ENCODE measurements at places on chromosomes 16 and 17.

DNA sequence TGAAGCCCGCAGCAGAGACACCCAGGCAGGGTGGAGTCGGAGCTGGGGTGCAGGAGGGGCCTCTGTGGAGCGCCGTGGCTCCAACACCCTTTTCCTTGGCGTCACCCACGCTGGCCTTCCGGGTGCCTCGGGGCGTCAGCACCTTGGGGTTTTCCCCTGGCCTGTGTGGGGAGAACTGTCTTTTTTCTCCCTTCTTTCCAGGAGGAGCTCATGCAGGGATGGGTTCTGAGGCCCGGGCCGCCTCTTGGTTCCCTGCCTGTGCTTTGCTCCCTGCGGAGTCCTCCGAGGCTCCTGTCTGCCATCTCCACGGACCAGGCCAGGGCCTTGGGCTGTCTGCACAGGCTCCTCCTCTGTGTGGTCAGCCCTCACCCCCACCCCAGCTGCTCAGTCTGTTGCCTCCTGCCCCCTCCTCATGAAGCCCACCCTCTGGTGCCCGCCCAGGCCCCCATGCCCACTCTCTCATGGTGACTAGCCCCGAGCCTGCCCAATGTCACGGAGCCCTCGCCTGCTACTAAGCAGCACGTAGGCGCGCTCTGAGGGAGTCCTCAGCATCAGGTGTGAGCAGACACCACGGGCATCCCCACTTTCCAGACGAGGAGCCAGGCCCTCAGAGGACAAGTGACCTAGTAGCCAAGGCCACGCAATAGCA, 5.0 kb downstream of the KATNB1 start:
- no peak for DNase-seq

DNA sequence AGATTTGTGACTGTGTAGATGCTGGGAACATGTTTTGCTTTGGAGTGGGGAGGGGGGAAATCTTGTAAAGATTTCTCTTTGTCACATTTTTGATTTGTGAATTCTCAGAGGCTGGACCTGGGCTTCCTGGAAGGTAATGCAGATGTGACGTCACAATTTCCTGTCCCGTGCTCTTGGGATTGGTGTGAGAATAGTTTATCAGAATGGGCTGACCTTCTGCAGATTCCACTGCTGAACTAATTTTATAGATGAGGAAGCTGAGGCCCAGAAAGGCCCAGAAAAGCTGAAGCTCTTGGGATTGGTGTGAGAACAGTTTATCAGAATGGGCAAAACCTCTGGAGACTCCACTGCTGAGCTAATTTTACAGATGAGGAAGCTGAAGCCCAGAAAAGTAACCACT, 34.0 kb downstream of the HS3ST3B1 start:
- no peak for DNase-seq

- no peak for DNase-seq
These were observed 1.2 kb downstream of the ASGR1 start for GRCh38 chr17:7177954-7178477.

DNA sequence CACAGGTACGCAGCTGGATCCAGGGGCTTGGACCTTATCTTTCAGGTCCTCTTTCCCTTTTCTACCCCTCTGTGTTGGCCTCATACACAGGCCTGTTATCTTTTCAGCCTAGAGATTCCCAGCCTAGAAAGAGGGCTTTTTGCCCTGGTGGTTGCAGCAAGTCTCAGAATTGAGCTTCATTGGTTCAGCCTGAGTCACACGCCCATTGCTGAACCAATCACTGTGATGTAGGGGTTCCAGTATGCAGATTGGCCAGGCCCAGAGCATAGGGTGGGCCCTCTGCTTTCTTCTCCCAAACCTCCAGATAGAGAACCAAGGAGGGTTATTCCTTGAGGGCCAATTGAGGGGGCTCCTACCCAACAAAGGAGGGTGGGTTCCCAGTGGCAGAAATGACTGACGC, 32.8 kb downstream of the GPT2 start:
- no peak for DNase-seq

DNA sequence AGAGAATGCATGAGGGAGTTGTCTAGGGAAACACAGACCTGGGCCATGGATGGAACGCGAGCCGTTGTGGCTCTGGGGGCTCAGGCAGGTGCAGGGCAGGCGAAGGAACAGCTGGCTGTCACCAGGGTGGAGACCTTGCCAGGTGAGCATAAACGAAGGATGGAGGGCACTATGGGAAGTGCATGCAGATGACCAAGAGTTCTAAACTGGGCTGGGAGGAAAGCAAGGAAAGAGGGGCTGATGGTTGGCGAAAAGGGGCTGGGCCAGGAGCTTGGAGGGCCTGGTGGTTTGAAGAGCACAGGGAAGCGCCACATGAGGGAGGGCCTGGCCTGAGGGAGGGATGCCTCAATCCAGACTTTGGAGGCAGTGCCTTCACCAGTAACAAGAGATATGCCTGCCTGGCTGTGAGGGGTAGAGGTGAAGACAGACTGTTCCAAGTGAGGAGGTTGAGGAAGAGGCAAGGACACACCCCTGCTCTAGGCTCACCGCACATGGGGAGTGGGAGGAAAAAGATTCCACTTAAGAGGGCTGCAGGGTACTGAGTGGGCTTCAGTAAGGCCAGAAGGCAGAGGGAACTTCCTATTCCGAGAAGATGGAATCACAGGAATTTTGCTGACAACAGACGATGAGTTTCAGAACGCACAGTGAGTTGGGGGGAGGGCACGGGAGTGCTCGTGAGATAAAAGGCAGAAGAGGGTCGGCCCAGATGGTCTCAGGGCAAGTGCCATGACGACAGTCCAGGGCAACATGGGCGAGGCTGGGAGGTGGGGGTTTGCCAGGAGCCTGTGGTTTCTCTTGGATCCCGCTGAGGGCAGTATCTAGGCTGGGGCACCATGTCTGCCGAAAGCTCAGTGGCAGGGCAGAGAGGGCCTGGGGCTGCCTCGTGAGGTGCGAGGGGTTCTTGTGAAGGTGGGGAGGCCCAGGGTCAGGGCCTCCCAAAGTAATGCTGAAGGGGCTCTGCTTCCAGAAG, 20.6 kb downstream of the B9D1 start:
- DNase-seq: no peak

- no peak for DNase-seq
These were observed 191.7 kb downstream of the IRF8 start for GRCh38 chr16:86090461-86091170.

DNA sequence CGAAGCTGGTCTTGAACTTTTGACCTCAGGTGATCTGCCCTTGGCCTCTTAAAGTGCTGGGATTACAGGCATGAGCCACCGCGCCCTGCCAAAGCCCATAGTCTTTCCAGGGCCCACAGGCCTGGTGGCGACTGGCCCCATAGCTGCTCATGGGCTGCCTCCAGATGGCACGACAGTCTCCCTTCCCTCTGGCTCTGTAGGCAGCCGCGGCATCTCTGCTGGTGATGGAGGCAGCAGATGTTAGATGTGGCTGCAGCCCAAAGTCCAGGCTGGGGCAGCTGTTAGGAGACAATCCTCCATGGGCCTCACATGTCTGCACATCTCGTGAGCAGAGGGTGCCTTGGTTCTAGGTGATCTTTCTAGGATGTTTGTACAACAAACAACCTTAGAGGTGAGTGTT, 69.7 kb upstream of the DNAJA2 start:
- DNase-seq: no peak

DNA sequence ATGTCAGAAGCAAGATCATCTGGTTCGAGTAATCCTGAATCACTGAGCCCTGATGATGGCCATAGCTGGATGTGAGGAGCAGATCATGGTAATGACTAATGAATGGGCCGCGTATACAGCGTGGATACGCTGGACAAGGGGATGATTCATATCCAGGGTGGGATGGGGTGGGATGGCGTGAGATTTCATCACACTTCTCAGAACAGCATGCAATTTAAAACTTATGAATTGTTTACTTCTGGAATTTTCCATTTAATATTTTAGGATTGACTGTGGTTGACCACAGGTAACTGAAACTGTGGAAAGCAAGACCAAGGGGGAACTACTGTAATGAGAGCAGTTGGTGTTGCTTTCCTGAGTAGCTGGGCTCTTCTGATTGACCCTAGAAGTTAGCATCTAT, 225.5 kb downstream of the STX8 start:
- no peak for DNase-seq

- DNase-seq: no peak
These were observed 9.7 kb downstream of the TMC6 start for GRCh38 chr17:78118801-78119241.

DNA sequence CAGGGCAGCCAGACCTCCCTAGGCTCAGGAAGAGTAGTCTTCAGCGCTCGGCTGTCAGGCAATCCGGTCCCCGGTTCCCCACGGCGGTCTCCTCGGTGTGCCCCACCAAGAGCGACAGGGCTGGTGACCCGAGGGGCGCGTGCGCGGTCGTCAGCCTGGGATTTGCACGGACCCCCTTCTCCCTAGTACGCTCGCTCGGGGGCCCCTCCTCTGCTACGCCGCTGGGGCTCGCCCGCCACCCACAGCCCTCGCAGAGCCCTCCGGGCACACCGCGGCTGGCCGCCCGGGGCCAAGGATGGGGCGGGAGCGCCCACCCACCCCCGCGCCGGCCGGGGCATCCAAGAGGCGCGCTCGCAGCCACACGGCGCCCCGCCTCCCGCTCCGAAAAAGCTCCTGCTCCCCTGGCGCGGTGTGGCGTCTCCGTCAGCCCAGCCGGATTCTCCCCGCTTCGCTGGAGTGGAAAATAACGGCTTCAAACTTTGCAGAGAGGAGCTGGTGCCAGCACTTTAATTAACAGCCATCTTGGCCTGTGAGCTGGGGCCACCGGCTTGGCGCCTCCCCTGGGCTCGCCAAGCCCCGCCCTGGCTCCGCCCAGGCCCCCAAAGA, 2.1 kb upstream of the C1QL1 start:
- DNase-seq: no peak

GRCh38 chr17:68505951-68506350, 6.3 kb upstream of the PRKAR1A start:
- no peak for DNase-seq

- DNase-seq: no peak
These were observed 238.0 kb downstream of the PHKB start for GRCh38 chr16:47699106-47699505.

DNA sequence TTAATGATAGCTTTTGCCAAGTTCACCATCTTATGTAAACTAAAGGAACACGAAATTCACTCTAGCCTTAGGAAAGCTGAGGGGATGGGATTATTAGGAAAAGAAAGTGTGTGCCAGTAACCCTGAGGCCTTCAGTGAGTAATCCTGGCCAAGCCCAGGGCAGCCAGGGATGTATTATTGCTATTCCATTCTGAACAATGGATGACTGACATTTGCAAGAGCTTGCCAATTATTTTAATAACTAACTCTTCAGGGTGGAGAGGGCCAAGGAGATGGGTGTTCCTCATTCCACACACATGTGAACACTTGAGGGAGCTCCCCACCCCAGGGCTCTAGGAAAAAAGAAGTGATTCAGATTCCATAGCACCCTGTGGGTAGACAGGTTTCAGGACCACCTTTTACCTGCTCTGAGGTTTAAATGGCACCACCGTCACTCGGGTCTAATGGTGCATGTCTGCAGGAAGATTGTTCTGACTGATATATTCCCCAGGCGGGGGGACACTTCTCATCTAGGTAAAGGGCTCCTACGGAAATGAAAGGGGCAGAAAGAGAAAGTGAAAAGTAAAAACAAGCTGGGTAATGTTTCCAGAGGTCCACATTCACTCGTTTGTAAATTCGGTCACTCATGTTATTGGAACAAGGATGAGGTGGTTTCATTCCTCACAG, 41.5 kb downstream of the TK2 start:
- DNase-seq: peak; percentile 58

- no peak for DNase-seq
These were observed 25.0 kb upstream of the SPPL2C start for GRCh38 chr17:45819632-45820031.

DNA sequence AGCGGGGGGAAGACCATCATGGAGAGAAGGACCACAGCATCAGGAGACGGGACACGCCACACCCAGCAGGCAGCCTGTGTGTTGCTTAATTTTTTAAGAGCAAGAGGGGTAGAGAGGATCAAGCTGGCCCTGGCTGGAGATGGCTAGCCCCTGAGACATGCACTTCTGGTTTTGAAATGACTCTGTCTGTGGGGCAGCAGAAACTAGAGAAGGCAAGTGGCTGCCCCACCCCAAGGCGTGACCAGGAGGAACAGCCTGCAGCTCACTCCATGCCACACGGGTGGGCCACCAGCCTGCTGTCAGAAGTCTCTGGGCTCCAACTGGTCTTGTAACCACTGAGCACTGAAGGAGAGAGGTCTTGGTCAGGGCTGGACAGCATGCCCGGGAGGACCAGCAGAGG, 75.5 kb downstream of the SOCS1 start:
- no peak for DNase-seq

GRCh38 chr16:19883966-19884485, 622 bp downstream of the GPRC5B start:
- DNase-seq: no peak

DNA sequence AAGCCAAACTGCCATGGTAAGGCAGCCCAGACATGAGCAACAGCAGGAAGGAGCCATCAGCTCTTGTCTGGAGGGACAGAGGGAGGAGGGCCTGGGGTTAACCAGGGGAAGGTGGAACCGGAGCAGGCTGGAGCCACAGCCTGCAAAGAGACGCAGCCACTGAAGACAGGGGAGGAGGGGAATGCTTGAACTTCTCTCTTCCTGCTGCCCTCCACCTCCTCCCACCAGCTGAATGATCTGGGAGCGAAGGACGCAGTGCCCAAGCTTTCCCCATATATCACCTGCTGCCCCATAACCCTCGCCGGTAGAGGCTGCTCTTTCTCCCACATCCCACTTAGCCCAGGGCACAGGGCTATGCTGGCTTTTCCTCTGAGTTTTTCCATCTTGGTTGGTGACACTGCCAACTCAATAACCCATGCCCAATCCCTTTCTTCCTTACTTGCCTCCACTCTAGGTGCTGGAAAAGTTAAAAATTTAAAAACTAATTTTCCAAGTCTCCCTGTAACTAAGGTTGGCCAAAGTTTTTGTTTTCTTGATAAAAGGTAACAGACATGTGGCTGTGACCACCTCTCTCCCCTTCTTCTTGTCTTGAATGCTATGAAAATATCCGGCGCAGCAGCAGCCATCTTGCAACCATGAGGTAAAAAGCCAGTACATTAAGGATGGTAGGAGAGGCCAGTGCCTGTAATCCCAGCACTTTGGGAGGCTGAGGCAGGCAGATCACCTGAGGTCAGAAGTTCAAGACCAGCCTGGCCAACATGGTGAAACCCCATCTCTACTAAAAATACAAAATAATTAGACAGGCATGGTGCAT, 21.8 kb upstream of the CACNG4 start:
- no peak for DNase-seq

Data from LoVo (cell line).